ENCODE measurements at places on chromosomes 7 and 10.

GRCh38 chr7:5139998-5140397, 50.0 kb upstream of the WIPI2 start:
- no peak for DNase-seq

GRCh38 chr7:71144963-71145362, 13.0 kb downstream of the GALNT17 start:
- no peak for DNase-seq

GRCh38 chr10:69835875-69836730, 34.4 kb downstream of the COL13A1 start:
- DNase-seq = no peak

DNA sequence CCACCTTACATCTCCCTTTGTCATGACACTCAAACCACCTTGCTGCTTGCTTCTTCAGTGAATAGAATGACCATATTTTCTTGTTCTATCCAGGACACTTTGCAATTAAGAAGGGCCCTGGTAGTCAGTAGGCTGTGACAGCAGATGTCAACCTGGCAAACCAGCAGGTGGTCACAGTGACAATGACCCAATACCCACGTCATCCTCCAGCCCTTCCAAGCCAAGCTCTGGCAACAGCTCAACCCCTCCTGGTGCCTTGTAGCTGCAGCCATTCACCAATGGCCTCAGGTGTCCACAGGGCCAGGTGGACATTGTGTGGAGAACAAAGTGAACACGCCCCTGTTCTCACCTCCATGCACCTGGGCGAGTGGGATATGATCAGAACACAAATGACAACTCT, 87.6 kb upstream of the MACROH2A2 start:
- DNase-seq = no peak

GRCh38 chr7:52897713-52898112, 137.7 kb upstream of the POM121L12 start:
- no peak for DNase-seq

- no peak for DNase-seq
Measured at GRCh38 chr10:51077507-51077906, 3.2 kb downstream of the PRKG1 start.

GRCh38 chr7:159141660-159142059, 3.0 kb downstream of the VIPR2 start:
- no peak for DNase-seq

- DNase-seq = no peak
Measured at GRCh38 chr10:106044503-106044902, 1120.0 kb downstream of the SORCS1 start.

GRCh38 chr7:148918058-148918596, 34.0 kb upstream of the EZH2 start:
- no peak for DNase-seq
